Stimulated activated CD4-positive, alpha-beta T cell treated with anti-CD3 and anti-CD28 coated beads, Interleukin-1b, Interleukin-23, amount 100 ng/mL, for 1 hour (primary cell): ENCODE measurements at places on chromosomes 3 and 15.

- no peak for DNase-seq
Measured at GRCh38 chr3:66554178-66554577, 53.4 kb upstream of the LRIG1 start.

DNA sequence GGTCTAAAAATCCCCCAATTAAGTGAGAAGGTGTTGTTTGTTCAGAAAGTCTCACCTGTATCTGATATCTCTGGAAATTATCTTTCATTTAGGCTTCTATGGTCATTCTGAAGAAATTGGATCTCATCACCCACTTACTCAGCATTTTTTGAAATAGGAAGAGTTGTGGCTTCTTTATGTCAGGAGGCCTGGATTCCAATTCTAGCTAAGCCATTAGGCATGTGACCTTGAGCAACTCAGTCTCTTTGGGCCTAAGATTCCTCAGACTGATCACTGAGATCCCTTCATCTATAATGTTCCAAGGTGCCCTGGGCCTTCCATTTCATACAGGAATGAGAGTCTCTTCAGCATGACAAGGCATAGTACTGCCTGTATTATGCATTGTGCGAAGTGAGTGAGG lies 70.3 kb downstream of the ARHGEF26 start:
- no peak for DNase-seq

DNA sequence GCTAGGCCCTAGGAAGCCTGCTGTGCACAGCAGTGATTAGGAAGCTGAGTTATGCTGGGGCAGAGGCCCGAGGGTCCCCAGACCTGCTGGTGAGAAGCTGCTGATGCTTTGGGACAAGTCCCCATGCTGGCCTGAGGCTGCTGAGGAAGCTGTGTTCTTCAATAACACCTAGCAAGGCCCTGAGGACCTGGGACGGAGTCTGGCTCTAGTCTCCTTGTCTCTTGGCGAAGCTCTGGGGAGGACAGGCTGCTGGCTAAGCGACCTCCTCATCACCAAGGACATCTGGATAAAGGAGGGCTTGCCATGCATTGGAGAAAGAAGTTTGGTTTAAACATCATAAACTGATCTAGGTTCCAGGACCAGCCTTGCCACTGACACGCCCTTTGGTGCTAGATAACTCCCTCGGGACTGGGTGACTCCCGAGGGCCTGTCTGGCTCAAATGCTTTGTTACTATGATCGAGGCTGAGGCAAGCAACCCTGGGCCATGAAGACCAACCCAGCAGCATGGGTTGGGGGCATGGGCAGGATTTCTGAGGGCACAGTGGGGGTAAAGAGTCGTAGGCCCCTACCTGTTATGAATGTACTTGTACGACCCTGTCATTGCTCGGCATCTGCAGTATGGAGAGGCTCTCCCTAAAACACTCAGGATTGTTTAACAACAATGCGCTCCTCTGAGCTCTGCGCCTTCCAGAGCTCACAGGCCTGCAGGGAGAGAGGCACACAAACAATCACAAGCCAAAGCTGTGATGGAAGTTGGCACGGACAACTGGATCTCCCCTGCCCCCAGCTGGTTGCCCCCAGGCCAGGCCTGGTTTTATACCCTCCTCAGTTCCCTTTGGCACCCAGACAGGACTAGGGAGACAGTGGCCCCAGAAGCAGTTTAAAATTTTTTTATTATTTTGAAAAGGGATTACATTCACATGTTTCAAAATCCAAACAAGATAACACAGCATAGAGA lies 64.4 kb downstream of the LINGO1 start:
- no peak for DNase-seq

- DNase-seq, result no peak
Measured at GRCh38 chr15:92970656-92971055, 70.5 kb downstream of the CHD2 start.

DNA sequence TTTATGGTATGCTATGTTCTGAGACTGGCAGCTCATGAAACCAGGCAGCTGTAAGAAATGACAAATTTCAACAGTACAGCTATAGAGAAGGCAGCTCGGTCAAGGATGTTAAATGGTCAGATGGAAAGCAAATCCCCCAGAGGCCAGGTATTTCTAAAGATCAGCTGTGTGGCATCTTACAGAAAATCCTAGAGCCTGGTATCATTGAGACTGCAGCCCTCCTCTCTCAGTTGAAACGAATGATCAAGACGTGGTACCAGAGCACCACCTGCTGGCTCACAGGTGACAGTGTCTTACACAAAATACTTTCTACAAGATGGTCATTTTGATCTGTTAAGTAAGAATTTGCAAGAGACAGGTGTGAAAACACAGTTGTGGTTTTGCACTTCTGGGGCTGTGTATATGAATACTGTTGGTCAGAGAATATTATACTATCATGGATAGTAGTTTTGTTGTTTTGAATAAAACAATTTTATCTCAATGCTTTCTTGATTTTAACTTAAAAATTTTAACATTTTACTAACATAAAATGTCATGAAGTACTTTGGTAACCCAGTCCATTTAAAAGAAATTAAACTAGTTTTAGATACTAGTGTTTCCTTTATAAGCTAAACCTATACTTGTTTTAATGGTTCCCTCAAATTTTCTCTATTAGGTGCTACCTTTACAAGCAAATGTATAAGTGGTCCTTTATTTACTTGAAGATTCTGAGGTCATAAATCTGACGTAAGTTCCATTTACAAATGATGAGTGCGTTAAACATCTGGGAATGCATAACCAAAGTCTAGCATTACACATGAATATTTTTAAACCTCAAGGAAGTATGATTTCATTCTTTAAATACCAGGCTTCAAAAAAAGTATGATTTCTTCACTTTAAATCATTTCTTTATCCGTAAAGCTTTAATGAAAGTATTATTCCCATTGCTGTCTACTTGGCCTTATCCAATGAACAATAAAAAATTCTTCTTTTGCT lies 121.8 kb downstream of the PDZRN3 start:
- peak; percentile 23 for DNase-seq

- peak; percentile 2 for DNase-seq
Measured at GRCh38 chr3:73508330-73508954, 116.3 kb downstream of the PDZRN3 start.

GRCh38 chr3:40996382-40996781 lies 202.9 kb upstream of the CTNNB1 start:
- DNase-seq, result no peak

DNA sequence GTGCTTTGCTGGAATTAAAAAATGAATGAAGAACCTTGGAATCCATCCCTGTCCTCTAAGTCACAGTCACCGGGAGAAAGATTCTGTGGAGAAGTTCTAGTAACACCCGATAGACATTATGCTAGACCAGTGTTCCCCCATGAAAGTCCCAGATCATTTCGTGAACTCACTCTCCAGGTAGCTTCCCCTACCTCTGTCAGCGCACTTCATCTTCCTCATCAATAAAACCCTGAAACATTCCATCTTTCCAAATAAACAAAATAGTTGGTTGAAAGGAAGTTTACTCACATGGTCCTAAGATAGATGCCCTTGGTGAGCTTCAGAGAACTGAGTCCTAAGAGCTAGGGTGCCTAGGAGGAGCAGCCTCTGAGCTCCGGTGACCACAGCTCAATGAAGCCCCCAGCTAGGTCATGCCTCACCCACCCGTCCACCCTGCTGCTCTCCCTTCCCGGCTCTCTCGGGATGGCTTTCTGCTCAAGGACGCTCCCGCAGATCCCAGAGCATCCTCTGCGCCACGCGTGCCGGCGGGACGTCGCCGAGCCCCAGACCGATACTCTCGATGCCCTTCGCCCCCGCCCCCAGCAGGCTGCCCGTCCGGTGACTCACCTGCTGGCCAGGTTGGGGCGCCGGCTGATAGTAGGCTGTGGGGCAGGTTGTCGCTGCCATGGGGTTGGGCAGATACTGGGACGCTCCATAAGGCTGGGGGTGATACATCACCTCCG lies 776 bp downstream of the VGLL3 start:
- DNase-seq, result no peak

DNA sequence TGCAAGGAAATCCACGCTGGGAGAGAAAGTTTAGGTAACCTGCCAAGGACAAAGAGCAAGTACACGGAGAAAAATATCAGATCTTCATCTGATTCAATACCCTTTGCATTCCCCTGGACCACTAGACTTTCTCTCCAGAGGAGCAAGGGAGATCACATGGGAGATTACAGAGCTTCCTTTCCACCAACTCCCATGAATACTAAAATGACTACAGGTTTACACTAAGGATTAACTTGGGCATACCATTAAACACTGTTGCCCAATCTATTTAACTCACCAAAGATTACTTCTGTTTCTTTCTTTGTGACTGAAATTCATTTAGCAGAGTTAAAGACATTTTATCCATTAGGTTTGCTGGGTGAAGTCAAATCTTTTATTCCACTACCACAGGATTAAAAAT lies 71.2 kb downstream of the RYK start:
- DNase-seq, result no peak

- no peak for DNase-seq
Measured at GRCh38 chr15:88623061-88623460, 1.9 kb downstream of the AEN start.
